Hippocampal formation (tissue), 2 donors: ENCODE measurements at places on chromosomes 2 and 18.
A peak's percentile ranks its signal among the peaks of the same experiment; 100 is the strongest.

DNA sequence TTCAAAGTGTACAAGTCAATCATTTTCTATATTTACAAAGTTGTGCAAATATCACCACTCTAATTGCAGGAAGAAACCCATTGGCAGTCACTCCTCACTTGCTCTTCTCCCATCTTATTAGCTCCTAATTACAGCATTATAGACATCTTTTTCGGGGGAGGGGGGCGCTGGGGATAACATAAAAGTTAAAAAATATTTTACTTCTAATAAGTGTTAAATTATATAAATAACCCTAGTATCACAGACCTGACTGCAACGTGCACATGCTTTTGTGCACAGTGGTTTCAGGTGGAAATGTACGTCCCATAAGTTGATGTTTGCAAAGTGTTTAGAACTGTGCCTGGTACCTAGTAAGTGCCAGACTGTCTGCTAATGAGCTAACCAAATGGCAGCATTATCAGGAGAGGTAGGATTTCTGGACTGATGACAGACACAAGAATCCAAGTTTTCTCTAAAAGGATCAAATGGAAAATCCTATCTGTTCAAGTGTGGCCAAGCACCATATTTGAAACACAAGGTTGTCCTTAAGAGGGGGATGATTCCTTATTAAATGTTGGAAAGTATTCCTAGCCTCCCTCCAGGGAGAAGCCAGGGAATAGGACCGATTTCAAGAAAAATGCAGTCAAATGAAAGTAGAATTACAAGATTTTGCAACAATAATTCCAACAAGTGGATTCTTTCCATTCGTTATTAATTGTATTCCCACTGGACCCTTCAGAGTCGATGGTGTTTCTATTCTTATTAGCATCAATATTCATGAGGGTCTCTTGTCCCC is 70.0 kb downstream of the ACKR3 start:
- DNase-seq: no peak

- DNase-seq: no peak
Measured at GRCh38 chr2:172843902-172844715, 108.5 kb downstream of the RAPGEF4 start.

- no peak for DNase-seq
Measured at GRCh38 chr2:99644419-99644787, 154.6 kb upstream of the REV1 start.

- no peak for DNase-seq
Measured at GRCh38 chr2:222892321-222892720, 31.5 kb downstream of the ACSL3 start.

DNA sequence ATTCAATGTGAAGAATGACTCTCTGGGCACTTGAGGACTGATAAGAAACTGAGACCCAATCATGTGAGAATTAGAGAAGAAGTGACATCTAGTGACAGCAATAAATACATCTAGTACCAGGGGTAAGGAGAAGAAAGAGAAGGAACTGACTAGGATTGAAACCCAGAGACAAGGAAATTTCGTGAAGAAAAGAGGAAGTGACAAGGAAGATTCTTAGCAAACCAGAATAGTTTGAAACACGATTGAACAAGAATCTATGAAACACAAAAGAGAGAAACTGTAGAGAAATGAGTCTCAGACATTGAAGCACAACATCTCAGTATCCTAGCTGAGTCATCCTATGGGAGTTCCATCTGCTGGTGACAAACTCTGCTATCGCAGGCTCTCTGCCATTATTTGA is 571.9 kb upstream of the PKDCC start:
- DNase-seq: no peak

- DNase-seq: no peak
Measured at GRCh38 chr2:124894199-124894598, 869.1 kb downstream of the CNTNAP5 start.

- peak; percentile 85 for DNase-seq
Measured at GRCh38 chr2:230712443-230713330, at the start of gene CAB39. Gene CAB39 (plus strand): TSS chr2:230712842. CDS start chr2:230760002, 47,160 bp downstream.

- DNase-seq: no peak
Measured at GRCh38 chr2:202034249-202035088, 814 bp downstream of the FZD7 start.

DNA sequence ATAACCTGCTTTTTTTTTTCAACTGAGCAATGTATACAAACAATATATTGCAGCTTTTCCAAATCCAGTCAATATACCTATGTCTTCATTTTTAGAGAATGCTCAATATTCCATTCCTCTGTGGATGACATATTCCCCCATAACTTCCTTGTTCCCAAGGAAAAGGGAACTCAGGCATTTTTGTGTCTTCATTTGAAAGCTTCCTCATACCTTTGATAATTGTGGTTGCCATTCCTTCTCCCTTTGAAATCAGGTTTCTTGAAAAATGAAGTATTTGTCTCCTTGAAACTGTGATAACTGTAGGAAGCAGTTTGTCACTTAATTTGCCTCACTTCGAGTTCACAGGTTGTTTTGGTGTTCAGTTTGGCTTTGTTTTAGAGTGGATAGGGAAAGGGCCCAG is 13.5 kb downstream of the ELAC1 start:
- no peak for DNase-seq

DNA sequence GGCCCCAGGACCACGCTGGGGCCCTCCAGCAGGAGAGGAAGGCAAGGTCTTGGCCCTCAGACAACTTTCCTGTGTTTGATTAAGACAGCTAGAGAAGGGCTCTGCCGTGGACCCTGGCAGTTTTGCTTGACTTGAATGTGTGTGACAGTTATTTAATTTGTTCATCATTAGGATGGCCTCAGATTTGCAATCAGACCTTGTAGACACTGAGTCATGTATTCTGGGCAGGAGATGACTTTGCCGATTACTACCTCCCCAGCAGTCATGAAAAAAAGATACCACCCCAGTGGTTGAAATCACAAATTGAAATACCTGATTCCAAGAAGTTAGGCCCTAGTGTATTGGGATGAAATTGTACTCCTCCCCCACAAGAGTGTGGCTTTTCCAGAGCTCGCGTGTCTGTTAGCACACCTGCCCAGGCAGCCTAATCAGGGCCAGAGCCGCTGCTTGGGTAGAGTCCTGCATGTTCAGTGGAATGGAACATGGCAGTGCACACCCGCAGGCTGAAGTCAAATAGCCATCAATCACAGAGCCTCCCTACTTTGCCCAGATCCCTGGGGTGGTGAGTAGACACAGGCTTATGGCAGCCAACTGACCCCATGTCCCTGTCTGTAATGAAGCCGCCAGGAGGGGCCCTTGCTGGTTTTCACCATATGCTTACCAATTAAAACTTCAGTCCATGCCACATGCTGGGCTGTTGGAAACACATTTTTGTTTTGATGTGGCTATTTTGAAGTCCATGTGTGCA is 122.5 kb downstream of the TPGS2 start:
- DNase-seq: no peak
